ENCODE measurements at places on chromosomes 3 and 15. TPM values are rescaled to one million over a fixed set of nuclear protein-coding genes. Genes with fewer than 3 reads are reported as not detected.

DNA sequence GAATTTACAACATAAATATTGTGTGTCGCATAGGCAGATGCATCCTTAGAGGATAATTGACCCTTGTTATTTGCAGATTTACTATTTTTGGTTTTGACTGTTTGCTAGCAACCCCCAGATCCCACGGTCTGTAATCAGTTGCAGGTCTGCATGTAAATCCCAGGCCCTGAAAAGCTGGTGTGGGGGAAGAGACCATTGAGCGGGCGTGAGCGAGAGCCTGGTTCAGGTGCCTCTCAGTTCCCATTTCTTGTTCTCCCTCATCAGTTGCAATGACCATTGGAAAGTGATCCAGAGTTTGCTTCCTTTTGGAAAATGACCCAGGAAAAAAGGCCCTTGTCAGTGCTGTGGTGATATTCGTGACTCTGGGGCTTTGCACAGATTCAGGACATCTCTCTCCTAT, 238.9 kb downstream of the UACA start:
- H3K27ac ChIP-seq: no peak overlapping the region
- H3K4me1 ChIP-seq: peaks cover 42% of the 10 kb centered on the region
- peak; percentile 3 for DNase-seq

GRCh38 chr3:178538056-178538455, 1.8 kb downstream of the KCNMB2 start:
- no peak overlapping the region for H3K27ac ChIP-seq
- H3K4me1 ChIP-seq: peaks cover 10% of the 10 kb centered on the region
- H3K4me3 ChIP-seq: no peak overlapping the region

DNA sequence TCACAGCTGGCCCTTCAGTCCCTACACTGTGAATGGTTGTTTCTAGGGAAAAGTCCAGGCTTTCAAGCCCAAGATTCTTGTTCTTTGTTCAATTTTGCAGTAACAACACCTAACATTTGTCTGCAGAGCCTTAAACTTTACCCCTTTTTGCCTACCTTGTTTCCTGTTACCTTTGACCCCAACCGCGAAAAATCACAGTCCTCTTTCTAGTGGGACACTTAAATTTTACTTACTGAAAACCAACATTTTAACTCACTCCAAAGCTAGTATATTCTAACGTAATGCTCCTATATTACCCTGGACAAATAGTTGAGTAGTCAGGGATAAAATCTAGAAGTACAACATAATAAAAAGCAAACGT, 649 bp upstream of the PIK3CB start:
- peaks cover 16% of the 10 kb centered on the region for H3K36me3 ChIP-seq
- DNase-seq: no peak
- peak overlapping the region; percentile 100 for H3K27ac ChIP-seq

DNA sequence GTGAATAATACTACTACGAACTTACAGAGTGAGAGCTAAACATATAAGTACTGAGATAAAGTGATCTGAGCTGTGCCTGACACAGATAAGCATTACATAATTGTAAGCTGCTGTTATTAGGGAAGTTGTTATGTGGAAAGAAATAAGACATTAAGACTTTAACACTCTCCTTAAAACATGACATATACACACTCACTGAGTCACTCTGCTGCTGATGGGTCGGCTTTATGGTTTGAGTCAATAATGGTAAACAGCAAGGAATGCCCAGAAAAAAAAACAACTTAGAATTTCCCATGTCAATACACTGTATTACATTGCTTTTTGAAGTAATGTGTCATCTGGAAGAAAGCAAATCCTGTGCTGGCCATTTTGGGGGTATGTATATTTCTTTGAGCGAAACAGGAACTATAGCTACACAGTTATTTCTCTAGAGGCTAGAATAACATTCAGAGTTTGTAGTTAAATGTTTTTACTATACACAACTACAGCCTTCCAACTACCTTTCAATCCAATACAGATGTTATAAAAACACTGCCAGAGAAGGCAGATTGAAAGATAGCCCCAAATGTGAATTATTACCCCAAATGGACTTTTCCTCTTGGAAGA, 22.8 kb upstream of the SPRED1 start:
- H3K27me3 ChIP-seq: peaks cover 5% of the 10 kb centered on the region
- H3K27ac ChIP-seq: no peak overlapping the region
- no peaks in the 10 kb centered on the region for H3K36me3 ChIP-seq
- no peaks in the 10 kb centered on the region for H3K4me1 ChIP-seq
- DNase-seq: no peak
- H3K4me3 ChIP-seq: no peak overlapping the region

DNA sequence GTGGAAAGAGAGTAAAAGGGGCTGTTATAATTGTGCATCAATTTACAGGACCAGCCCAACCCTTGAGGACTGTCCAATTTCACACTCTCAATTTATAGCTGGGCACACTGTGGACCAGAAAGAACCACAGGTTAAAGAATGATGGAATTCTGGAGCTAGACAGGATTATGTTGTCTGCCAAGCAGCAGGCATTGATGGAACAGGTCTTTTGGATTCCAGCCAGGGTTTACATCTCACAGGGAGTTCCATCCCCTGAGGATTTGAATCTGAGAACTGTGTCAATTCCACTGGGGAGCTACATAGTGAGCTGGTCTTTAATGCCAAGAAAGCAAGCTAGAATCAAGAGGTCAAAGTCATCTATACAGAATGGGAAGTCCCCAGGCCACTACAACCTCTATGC, 389.5 kb upstream of the WNT5A start:
- DNase-seq: no peak
- no peaks in the 10 kb centered on the region for H3K4me1 ChIP-seq
- H3K27me3 ChIP-seq: peaks cover 4% of the 10 kb centered on the region
- no peak overlapping the region for H3K27ac ChIP-seq

The IL17RE gene
- 2.3 TPM for total RNA-seq

GRCh38 chr3:101512396-101512645, 691 bp downstream of the SENP7 start:
- peak overlapping the region; percentile 96 for H3K27ac ChIP-seq
- peak overlapping the region; percentile 85 for H3K4me3 ChIP-seq
- no peak for DNase-seq
- no peaks in the 10 kb centered on the region for H3K27me3 ChIP-seq
- H3K4me1 ChIP-seq: peaks cover 52% of the 10 kb centered on the region

- peaks cover 7% of the 10 kb centered on the region for H3K27me3 ChIP-seq
- no peak for DNase-seq
- no peaks in the 10 kb centered on the region for H3K4me1 ChIP-seq
- H3K36me3 ChIP-seq: no peaks in the 10 kb centered on the region
These were observed 169.1 kb upstream of the NSMCE3 start for GRCh38 chr15:29438703-29439055.

DNA sequence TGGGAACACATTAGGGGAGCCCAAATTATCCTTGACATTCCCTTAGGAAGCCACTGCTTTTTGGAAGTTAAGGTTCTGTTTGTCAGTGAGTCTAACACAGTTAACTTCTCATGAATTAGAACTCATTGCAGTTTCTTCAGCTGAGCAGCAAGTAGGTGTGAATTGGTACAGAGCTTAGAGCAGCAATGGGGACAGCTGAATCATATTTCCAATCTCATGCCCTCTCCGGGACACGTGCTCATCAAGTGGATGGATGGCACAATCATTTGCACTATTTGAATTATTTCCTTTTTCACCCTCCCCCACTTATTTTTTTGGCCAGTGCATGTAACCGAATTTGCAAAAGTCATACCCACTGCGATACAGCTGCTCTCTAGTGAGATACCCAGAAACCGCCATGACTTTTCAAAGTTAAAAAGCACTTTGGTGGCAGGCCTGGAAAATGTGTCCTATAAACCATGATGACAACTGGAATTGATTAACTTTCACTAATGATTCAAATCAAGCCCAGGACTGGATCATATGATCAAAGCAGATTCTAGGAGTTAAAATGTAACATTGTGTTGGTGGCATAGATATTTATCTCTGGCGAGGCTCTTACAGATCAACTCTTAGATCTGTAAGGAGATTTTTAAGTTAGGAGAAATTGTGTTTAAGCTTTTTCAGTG, 76.4 kb downstream of the EBLN2 start:
- H3K27me3 ChIP-seq: peaks cover 5% of the 10 kb centered on the region
- no peaks in the 10 kb centered on the region for H3K36me3 ChIP-seq
- no peak overlapping the region for H3K27ac ChIP-seq
- DNase-seq: no peak
- H3K4me1 ChIP-seq: no peaks in the 10 kb centered on the region

The IL16 gene
- total RNA-seq: 102 TPM

- DNase-seq: no peak
- H3K27ac ChIP-seq: no peak overlapping the region
- H3K36me3 ChIP-seq: no peaks in the 10 kb centered on the region
- H3K27me3 ChIP-seq: no peaks in the 10 kb centered on the region
These were observed 111.5 kb upstream of the LPP start for GRCh38 chr3:188042466-188042865.

DNA sequence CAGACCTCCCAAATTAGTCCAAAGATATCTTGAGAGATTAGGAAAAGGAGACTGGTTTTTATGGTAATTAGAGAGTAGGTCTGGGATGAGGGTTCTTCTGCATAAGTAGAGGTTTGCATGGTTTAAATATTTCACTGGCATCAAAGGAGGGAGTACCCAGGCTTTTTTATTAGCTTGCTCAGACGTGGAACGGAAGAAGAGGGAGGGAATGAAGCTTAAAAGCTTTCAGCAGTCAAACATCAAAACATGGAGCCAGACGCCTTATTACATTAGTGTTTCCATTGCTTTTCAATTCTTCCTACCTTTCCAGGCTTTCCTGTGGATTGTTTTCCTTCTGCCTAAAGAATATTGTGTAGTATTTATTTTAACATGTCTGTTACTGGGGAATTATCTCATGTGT, 342.1 kb upstream of the SOX2 start:
- no peak overlapping the region for H3K27ac ChIP-seq
- no peak overlapping the region for H3K4me3 ChIP-seq
- no peak for DNase-seq
- no peaks in the 10 kb centered on the region for H3K4me1 ChIP-seq
- H3K36me3 ChIP-seq: no peaks in the 10 kb centered on the region
- H3K27me3 ChIP-seq: no peaks in the 10 kb centered on the region

The AADAC gene
- not detected for total RNA-seq

The C3orf80 gene
- not detected for total RNA-seq

GRCh38 chr3:151091685-151092345, 6.4 kb downstream of the MED12L start:
- DNase-seq: no peak
- H3K36me3 ChIP-seq: no peaks in the 10 kb centered on the region
- no peak overlapping the region for H3K27ac ChIP-seq

The PLA2G4E gene
- total RNA-seq: not detected

DNA sequence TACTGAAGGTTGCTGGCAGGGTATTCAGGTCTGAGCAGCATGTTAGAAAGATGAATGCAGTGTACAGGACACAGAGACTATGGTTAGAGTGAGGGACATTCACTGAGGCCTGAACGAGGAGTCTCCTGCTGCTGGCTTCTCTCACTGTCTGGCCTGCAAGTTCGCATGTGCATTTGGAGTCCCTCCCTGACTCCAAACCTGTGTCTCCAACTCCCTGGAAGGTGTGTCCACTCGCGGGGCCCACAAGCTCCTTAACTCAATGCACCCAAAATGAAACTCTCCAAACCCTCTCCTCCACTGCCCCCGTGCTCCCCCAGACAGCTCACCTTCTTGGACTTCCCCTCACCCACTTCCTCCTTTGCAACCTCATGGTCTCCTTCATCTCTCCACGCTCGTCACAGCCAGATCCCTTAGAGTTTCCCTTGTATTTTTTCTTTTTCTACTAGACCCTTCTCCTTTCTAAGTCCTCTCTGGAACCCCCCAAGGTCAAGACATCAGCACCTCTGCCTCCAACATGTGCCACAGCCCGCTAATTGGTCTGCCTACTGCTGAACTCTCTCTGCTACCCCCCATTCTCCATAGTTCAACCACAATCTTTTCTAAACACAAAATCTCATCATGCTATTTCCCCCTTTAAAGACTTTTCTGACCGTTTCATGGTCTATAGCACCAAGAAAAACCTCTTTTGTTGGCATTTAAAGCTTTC, 58.3 kb downstream of the HES1 start:
- H3K36me3 ChIP-seq: no peaks in the 10 kb centered on the region
- no peak overlapping the region for H3K27ac ChIP-seq
- peak; percentile 27 for DNase-seq
- H3K4me1 ChIP-seq: peaks cover 12% of the 10 kb centered on the region

GRCh38 chr3:140022066-140022770, 87.2 kb downstream of the CLSTN2 start:
- H3K27me3 ChIP-seq: no peaks in the 10 kb centered on the region
- H3K4me3 ChIP-seq: no peak overlapping the region
- DNase-seq: no peak
- H3K4me1 ChIP-seq: no peaks in the 10 kb centered on the region
- H3K27ac ChIP-seq: no peak overlapping the region

The CD200 gene
- 30.2 TPM for total RNA-seq

GRCh38 chr15:40927495-40927872, 1.7 kb upstream of the DLL4 start:
- no peak overlapping the region for H3K4me3 ChIP-seq
- H3K4me1 ChIP-seq: peaks cover 32% of the 10 kb centered on the region
- H3K27ac ChIP-seq: no peak overlapping the region
- H3K36me3 ChIP-seq: no peaks in the 10 kb centered on the region

The CLRN1 gene
- total RNA-seq: not detected

The CMTM7 gene
- total RNA-seq: 41.1 TPM

DNA sequence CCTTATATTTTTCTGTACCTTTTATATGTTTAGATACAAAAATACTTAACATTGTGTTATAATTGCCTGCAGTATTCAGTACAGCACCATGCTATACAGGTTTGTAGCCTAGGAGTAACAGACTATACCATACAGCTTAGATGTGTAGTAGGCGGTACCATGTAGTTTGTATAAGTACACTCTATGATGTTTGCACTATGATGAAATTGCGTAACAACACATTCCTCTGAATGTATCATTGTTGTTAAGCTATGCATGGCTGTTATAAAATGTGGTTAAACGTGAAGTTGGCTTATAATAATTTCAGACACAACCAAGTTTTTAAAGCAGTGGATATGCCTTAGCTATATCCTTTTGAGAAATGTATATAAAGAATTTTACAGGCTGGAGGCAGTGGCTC, 328.3 kb downstream of the PLCL2 start:
- no peak for DNase-seq
- H3K4me1 ChIP-seq: no peaks in the 10 kb centered on the region

DNA sequence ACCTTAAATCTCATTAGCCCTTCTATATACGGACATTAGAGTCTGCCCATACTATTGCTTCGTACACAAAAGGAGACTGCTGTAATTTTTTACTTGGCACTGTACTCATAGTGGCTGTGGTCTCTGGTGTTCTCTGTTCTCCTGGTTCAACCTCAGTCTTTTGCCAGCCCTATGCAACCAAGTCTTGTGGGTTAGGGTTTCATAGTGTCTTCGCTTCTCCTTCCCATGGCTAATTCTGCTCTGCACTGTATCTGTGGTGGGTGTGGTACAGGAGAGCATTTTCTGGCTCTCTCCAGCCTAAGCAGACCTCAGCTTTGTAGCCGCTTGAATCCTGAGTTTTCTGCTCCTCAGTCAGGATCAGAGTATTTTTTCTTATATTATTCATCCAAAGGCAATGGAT, 981.2 kb downstream of the SQOR start:
- DNase-seq: no peak
- H3K4me3 ChIP-seq: no peak overlapping the region
- no peaks in the 10 kb centered on the region for H3K4me1 ChIP-seq

Measured in activated CD4-positive, alpha-beta T cell treated with anti-CD3 and anti-CD28 coated beads for 36 hours (primary cell).